ENCODE measurements at places on chromosomes 7 and 10.

DNA sequence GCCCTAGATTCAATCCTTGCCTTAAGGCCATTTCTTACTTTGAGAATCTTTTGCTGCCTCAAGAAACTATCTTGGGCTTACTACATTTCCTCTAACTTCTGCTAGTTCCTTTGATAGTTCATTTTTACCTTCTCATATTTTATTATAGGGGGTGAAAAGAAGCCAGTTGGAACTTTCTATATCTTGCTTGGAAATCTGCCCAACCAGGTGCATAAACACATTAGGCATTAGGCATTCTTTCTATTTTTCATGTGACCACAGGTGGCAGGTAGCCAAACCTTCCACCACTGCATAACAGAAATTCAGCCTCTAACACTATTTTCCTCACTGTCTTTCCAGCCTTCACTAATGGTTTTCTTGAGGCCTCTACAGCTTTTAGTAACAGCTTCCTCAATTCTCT, 300.0 kb upstream of the SP8 start:
- DNase-seq = no peak

DNA sequence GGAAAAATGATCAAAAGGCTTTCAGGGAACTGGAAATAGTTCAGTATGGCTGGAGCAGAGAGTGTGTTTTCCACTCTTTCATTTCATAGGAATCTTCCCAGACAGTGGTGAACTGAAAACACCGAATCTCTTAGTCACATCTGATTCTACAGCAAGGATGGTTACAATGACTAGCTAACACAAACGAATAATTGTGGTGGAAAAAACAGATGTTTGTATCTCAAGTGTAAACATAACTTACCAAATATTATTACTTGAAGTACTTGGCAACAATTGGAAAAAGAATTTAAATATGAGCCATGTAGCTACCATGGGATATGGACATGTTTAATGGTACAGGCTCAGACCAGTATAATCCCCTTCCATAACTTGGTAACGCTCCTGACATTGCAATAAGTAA, 21.1 kb upstream of the BPGM start:
- no peak for DNase-seq

- no peak for DNase-seq
These were observed 4.7 kb downstream of the NPTX2 start for GRCh38 chr7:98621573-98622482.

- DNase-seq = no peak
These were observed 5.1 kb upstream of the NAMPT start for GRCh38 chr7:106289848-106290247.

GRCh38 chr10:89347701-89348457, 20.1 kb downstream of the IFIT3 start:
- DNase-seq = no peak

DNA sequence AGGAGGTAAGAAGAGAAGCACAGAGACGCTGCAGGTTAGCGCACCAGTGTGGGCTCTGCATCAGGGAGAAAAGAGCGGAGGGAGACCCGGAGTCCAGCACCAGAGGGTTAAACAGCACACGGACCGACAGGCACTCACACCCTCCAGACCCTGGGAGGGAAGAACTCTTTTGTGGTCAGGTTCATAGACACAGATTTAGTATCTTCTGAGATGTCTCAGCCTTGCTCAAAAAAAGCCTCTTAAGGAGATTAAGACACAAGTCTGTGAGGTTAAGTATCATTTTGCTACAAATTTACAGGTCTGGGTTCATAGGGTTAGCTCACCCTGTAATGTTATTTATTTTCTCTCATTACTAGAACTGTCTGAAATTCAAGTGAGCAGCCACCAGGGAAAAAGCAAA, 16.8 kb upstream of the NDST2 start:
- DNase-seq = no peak

DNA sequence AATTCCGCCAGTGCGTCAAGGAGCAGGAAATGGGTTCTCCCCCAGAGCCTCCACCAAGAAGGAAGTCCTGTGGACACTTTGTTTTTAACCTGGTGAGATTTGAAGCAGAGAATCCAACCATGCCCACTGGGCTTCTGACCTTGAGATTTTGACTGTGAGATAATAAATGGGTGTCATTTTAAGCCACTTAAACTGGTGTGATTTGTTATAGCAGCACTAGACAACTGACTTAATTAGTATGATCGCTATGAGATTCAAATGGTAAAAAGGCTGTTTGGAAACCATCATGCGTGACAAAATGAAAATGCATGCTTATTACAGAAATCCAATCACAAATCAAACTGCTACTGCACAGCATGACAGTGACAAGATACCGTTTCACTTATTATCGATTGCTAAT, 98.0 kb downstream of the ADAM12 start:
- DNase-seq = no peak

GRCh38 chr7:16463949-16464715, 1.4 kb downstream of the SOSTDC1 start:
- DNase-seq = no peak

DNA sequence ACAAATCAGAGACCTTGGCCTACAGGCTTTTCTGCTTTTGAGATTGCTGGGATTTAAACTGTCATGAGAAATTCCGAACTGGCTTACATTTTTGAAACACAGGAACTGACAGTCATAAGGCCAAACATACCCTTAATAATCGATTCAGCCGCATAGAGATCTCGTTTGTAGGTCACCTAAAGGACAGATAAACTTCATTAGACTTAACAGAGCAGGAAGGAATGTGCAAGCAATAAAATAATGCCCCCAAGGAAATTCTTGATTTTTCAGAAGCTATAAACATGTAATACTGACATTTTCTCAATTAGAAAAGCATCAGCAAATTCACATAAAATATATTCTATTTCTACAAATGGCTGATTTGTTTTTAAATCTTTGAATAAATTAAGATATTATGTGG, 120.0 kb downstream of the CRPPA start:
- no peak for DNase-seq

DNA sequence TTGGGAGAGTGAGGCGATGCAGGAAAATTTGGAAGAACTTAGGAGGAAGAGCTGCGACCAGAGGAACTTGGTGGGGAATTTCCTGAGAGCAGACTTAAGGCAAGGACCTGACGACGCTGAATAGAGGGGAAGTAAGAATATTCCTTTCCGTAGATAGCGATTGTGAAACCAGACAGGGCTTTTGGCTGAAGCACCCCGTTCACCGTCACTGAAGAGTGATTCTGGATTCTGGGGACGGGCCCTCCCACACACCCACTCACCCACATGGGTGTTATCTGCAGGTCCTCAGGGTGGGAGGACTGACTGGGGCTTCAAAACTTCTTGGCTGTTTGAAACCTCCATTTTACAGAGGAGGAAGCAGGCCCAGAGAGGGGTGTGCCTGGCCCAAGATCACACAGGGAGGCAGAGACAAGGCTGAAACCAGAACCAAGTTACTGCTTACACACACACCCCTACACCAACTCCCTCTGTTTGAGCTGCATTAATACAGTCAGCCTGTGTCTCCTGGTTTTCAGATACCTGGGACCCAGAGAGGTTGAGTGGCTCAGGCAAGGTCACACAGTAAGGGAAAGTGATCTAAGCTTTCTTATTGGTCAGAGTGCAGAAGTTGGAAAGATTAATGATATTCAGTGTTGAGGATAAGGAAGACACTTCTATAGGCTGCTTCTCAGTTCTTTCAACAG, 37.2 kb upstream of the CDH23 start:
- DNase-seq = no peak

- DNase-seq = no peak
These were observed 30.3 kb downstream of the CCNJ start for GRCh38 chr10:96073722-96074121.

GRCh38 chr10:20890491-20891337, 6.4 kb downstream of the NEBL start:
- DNase-seq = no peak

DNA sequence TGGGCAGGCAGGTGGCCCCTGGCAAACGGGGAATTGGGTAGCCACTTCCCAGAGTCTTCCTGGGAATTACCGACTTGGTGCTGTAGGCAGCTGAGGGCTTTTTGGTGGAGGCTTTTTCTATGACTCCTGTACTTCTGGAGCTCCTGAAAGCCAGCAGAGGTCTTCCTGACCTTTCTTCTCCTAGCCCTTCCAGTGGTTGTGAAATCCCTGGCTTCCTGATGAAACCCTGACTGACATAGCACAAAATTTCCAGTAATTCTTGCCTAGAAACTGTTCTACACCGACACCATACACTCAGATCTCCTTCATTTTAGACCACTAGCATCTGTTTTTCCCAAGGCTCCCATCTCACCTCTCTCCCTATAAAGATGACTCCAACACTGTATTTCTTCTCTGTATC, 120.2 kb downstream of the STRA8 start:
- DNase-seq = no peak

GRCh38 chr7:154474903-154475520, 422.8 kb downstream of the DPP6 start:
- DNase-seq = no peak

- no peak for DNase-seq
These were observed 49.0 kb downstream of the RBAK start for GRCh38 chr7:5094641-5095040.

DNA sequence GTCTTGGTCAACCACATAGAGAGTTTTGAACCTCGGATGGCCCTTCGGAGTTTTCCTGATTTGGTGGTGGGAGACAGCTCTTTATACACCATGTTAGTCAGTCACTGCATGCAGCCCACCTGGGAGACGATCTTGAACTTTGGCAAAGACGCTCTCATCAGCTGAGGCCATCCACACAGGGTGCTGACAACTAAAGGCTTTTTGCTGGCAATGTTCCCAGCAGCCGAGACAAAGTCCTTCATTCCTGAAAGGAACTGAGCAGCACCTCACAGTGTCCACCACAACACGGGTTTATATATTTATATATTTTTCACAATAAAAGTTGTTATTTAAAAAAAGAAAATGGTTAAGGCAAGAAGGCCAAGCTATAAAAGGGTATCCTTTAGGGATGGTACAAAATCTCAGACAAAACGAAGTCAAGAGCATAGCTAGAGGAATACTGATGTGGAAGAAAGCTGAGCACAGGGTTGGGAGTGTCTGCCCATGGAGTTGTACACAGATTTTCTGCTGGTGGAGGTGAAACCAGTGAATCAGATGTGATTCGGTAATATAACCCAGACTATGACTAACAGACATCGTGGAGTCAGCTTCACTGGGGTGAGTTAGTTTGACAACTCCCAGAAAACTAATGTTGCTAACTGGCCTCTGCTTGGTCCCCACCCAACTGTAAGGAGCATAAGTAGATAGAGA, 27.4 kb upstream of the CAPZA2 start:
- no peak for DNase-seq

DNA sequence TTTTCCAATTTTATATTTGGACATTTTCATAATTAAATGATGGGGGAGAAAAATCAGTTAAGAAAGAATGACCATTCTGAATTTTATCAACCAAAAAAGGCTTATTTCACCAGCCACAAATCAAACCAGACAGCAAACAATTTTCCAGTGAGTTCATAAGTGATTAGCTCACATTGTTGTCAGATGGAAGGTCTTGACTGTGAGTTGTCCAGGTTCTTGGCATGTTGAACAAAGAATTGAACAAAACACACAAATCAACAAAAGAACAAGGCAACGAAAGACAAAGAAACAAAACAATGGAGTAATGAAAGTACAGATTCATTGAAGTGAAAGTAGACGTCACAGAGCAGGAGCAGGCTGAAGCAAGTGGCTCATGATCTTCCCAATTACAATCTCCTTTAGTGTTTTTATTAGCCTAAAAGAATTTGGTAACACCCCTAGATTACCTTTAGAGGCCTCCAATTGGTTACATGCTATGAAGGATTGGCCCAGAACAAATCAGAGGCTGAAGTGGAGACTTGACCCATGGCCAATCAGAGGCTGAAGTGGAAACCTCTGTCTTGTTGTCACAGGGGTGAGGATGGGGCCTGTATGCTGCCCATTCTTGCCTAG, 248.7 kb downstream of the NEBL start:
- no peak for DNase-seq

GRCh38 chr7:74277636-74278035, 11.6 kb upstream of the CLIP2 start:
- no peak for DNase-seq

DNA sequence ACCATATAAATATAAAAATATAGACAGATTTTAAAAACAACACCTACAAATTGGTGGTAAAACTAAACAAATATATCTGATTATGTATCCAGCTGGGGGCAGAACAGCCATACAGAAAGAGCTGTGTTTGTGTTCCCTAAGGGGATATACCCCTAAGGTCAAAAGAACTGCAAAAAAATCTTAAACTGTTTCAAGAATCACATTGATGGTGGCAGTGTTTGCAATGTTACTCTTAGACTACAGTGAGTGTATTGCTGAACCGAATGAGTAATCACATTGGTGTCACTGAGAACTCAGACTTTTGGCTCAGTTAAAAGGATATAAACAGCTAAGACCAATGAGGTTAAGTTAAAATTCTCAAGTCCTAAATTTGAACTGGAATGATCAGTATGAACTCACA, 27.1 kb upstream of the PTPRN2 start:
- no peak for DNase-seq

GRCh38 chr7:20409961-20410360, 79.3 kb downstream of the ITGB8 start:
- DNase-seq = no peak

GRCh38 chr7:31814187-31814586, 127.2 kb downstream of the PPP1R17 start:
- DNase-seq = no peak

DNA sequence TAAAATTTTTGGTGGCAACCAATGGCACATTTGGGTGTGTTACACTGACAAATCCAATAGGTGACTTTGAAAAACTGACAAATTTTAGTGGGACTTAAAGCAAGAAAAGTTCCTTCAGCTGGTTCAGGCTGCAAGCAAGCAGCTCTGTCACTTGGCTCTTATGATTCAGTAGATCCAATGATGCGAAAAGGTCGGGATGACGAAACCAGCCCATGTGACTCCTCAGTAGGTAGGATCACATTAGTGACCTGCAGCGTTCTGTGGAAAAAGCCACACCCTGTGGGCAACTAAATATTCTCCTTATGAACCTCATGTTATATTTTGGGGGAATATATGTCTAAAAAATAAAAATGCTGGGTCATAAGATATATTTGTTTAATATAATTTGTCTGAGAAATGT, 13.3 kb upstream of the TSGA13 start:
- no peak for DNase-seq

DNA sequence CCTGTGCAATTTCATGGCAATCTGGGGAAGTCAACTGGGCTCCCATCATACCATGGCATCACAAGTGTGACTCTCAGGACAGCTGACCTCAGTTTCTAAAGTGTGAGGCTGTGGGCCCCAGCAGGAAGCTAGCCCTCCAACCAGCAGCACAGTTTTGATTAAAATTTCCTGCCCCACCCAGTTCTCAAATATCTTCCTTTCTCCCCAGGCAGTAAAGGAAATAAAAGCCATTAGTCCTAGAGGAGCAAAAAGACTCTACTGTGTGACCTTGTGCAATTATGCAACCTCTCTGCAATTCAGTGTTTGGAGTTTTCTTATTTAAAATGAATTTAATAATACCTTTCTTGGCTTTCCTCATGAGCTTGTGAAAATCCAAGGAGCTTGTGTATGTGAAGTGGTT, 143.1 kb upstream of the CDCA7L start:
- DNase-seq = no peak

DNA sequence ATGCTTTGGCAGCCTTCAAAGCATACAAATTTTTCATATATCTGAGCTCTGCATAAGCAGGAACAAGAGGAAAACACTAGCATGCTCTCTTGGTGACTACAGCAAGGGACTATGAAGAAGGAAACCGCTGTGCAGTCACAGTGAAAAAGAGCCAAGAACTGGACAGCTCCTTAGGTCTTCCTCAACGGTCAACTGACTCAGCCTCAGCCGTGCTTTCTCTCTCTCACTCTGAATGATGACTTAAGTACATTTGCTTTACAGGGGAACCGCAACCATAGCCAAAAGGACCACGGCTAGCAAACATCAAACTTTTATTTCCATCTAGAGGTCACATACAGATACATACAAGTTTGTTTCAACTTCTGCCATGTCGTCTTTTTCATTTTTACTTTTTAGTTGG, 69.9 kb downstream of the HYCC1 start:
- no peak for DNase-seq

All from NCI-H510A (cell line).